ENCODE measurements at places on chromosomes 7 and 10.
A peak's percentile ranks its signal among the peaks of the same experiment; 100 is the strongest.

DNA sequence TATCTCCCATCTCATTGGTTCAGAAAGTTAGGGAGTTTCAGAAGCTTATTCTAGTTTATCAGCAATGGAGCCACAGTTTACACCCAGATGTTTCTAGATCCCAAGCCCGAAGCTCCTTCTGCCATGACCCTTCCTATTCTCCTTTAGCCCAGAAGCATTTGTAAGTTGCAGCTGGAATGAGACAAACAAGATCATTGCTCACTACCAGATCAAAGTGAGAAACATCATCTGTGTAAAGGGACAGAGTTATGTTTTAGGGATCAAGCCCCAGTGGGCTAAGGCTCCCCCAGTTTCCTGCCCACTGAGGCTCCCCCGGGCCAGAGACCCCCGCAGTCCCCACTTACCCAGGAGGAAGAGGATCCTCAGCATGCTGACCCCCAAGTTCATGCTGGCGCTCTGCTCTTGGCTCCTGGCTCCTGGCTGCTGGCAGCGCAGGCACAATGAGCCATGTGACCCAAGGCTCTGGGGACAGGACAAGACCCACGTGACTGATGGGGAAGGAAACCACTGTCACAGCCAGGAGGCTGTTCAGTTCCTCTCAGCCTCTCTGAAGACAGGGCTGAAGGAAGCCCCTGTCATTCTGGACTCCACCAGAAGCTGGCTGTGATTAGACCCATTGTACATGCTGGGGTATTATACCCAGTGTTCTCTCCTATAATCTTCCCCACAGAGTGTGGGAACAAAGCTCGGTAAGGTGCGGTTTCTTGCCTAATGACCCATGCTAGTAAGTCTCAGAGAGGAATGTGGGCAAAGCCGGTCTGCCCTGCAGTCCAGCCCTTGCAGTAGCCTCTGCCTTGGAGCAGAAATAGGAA is at the start of gene TMEM273:
TSS of gene TMEM273 (minus strand) at position 442 of the 812 bp plus-strand sequence. CDS start at position 387, 55 bp downstream.
- no peak for DNase-seq

GRCh38 chr7:49791088-49791741 is 17.8 kb downstream of the VWC2 start:
- DNase-seq = peak; percentile 76

DNA sequence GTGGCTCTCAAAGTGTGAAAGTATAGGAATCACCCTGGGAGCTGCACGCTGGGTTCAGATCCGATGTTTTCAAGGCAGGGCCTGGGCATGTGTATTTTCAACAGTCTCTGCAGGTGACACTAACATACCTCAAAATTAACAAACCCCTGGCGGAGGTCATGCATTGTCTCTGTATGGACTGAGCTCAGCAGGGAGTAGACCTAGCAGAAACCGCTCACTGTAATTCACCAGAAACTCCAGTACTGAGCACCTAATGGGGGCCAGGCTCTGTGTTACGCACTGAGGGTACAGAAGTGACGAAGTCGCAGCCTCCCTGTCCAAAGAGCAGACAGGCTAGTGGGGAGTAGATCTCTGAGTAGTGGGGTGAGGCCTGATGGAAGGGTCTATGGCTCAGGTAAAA is 5.6 kb downstream of the STRA8 start:
- DNase-seq = no peak

- no peak for DNase-seq
These were observed 31.9 kb downstream of the ARL4A start for GRCh38 chr7:12719141-12719919.

GRCh38 chr10:4316161-4316810 is 509.7 kb upstream of the AKR1E2 start:
- DNase-seq = peak; percentile 12

GRCh38 chr7:47765373-47765979 is 182.8 kb downstream of the PKD1L1 start:
- no peak for DNase-seq

DNA sequence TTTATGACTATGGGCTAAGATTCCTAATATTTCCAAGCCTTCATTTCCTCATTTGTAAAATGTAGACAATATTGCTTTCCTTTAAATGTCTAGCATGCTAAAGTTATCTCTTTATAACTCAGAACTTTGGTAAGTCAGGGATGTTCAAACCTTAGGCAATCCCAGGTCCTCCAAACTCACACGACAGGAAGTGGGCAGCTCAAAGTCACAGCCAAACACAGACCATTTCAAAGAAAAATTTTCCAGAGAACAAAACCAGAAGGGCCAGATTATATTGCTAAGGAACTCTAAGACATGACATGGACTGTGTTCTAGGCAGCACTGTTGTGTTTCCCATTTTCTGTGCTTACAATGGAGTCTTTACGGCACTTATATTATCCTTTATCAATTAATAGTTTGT is 87.8 kb upstream of the DYNC1I1 start:
- no peak for DNase-seq

DNA sequence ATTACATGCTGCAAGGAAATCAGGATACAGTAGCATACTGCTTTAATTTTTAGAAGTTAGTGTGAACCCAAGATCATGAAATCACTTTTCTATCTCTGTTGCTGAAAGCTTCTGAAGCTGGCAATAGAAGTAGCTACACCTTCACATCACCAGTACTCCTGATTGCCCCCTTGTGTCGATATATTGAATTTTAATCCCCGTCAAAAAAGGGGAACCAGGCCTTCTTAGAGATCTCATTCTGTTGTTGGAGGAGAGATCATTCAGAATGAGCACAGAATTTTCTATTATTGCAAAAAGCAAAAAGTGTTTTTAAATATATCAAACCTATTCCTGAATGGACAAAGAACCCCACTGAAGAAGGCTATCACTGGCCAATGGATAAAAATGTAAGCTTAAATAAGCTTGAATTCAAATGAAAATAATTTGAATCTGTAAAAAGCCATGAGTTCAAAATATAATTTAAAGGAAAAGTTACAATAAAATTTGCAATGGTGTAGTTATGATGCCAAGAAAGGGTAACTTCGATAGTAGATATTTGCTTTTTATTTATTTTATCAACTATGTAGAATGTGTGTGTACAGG is 39.7 kb upstream of the TEX47 start:
- DNase-seq = peak; percentile 27
